GM04503 (cell line): ENCODE measurements at places on chromosomes 11 and 22.

DNA sequence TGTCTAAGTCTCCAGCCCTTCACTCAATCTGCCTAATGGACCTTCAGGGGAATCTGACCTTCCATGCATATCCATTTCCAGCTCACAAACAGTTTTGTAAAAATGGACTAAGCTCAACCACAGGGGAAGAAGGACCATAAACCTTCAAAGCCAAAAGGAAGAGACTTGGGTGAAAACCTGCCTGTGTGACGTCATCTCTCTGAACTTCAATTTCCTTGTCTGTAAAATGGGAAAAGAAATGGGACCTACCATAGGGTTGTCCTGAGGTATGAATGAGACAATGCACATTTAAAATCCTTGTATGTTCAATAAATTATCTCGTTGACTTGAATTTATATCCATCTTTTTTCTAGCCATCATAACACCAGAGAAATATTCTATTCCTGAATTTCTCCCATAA lies 370.7 kb downstream of the INSC start:
- DNase-seq = no peak

GRCh38 chr11:94245121-94245520 lies 59.3 kb upstream of the IZUMO1R start:
- no peak for DNase-seq

DNA sequence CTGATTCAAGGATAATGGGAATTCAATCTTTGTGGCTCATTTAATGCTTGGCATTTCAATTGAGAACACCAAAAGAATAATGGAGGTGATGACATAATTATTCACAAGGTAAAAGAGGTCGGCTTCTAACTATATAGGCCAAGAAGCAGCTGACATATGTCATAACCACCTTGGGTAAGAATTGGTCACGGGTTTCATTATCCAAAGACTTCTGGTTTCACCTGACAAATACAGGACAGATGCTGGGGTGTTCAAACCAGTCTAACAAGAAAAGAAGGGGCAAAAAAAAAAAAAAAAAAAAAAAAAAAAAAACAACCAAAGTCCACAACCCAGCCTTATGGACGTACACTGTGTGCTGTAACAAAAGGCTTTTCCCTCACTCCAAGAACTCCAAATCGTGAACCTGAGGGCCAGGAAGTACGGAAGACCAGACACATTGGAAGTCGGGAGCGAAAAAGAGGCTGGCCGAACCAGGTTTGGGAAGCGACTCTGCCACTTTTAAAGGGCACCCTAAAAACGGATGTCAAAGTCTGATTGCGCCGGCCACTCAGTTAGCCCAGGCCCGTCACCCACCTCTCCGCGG lies 385 bp downstream of the HARBI1 start:
- DNase-seq = no peak

GRCh38 chr11:69209421-69210309 lies 53.9 kb downstream of the SMIM38 start:
- no peak for DNase-seq

DNA sequence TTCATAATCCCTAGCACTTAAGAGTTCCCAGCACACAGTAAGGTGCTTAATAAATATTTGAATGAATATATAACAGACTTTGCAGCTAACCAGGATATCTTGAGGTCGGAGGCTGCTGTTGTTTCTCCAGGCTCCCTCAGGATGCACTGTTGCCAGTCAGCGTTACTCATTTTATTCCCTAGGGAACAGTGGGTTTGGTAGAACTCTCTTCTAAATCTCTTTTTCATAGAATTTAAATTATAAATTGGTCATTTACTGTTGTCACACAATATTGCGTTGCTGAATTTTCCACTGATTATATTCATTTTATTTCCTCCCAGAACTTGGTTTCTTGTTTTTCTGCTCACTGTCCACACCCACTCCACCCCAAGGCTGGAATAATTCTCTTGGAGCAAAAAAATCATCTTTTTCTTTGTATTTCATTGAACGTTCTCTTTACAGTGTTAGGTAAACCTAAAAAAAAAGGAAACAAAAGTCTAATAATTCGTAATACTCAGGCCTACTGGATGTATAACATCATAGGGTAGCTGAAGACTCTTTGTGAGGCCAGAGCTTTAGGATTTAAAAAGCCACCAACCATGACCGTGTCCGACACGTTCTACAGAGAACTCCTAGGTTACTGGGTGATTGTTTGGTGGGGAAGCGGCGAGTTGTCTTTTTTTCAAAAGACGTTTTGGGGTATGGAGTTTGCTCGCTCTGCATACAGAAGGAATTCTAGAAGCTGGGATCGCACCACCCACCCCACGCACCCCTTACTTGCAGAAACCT lies 766 bp upstream of the CAPRIN1 start:
- DNase-seq = peak; percentile 49

GRCh38 chr11:76799066-76799804 lies 16.1 kb downstream of the TSKU start:
- DNase-seq = no peak

DNA sequence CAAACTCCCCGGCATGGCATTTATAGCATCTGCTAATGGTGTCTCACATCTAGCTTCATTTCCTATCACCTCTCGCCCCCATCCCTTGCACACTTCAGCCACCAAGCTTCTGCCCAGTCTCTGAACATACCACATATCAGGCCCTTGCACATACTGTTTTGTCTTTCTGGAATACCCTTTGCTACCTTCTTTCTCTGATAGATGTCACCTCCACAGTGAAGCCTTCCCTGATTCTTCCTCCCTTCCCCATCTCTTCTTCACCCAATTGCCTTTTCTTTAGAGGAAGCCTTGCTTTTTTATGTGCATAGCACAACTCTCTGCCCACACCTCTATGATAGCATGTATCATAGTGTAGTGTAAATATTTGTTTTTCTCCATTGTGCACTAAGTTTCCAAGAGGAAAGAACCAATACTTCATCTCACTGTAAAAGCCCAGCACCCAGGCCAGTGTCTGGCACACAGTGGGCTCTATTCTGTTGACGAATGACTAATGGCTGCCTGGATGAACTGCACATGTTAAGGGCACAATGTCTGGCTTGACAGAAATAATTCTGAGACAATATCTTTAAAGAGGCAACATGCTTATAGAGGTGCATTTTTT lies 27.8 kb downstream of the P4HA3 start:
- DNase-seq = no peak
